Right lung (tissue), 10 donors: ENCODE measurements at places on chromosomes 6 and 20.
A peak's percentile ranks its signal among the peaks of the same experiment; 100 is the strongest.

- no peak for DNase-seq
Measured at GRCh38 chr6:64062960-64063683, 427.5 kb downstream of the PHF3 start.

- DNase-seq = peak; percentile 21
Measured at GRCh38 chr20:61896058-61896961, 169.4 kb downstream of the TAF4 start.

GRCh38 chr6:21527731-21528130, 65.8 kb upstream of the SOX4 start:
- DNase-seq = no peak

DNA sequence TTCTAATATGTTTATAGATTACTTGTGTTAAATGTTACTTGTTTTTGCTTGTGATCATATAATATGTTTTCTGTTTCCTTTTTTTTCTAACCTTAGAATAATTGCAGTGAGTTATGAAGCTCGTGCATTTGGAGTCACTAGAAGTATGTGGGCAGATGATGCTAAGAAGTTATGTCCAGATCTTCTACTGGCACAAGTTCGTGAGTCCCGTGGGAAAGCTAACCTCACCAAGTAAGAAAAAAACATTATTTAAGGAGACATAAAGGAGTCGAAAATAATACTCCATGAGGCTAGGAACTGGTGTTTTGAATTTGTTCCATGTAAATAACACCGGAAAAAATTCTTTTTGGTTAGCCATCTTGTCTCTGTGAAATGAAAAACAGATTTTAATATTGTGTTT, 6.9 kb downstream of the POLH start:
- DNase-seq = no peak

GRCh38 chr20:43046966-43047365, 142.7 kb downstream of the PTPRT start:
- no peak for DNase-seq
